Purkinje cell (primary cell): ENCODE measurements at places on chromosomes 5 and 9. TPM values are rescaled to one million over a fixed set of nuclear protein-coding genes. Genes with fewer than 3 reads are reported as not detected.

Gene LIFR
- polyA plus RNA-seq, result 8.5 and 8.8 TPM in 2 replicates

Gene PTPRD
- polyA plus RNA-seq, result 8.1 and 17.0 TPM in 2 replicates

Gene KLF9
- 31.0 and 35.3 TPM in 2 replicates for polyA plus RNA-seq

Gene NR5A1
- not detected in 2 replicates for polyA plus RNA-seq

Gene AHRR
- not detected in 2 replicates for polyA plus RNA-seq

Gene EPB41L4A
- polyA plus RNA-seq, result 0.22 and 0.92 TPM in 2 replicates

Gene SPINK4
- polyA plus RNA-seq, result not detected in 2 replicates

Gene UBAC1
- polyA plus RNA-seq, result 16.3 and 22.1 TPM in 2 replicates

Gene SLC6A18
- not detected in 2 replicates for polyA plus RNA-seq

Gene ZNF462
- 17.6 and 32.7 TPM in 2 replicates for polyA plus RNA-seq

Gene CDKN2A
- 28.8 and 60.3 TPM in 2 replicates for polyA plus RNA-seq

Gene DHFR
- polyA plus RNA-seq, result 9.2 TPM in 2 replicates

Gene FGF10
- polyA plus RNA-seq, result 0.14 TPM in 1 of 2 replicates, not detected in the other

Gene CDK9
- 4.6 and 9.2 TPM in 2 replicates for polyA plus RNA-seq

Gene PRR16
- polyA plus RNA-seq, result 0.25 TPM in 1 of 2 replicates, not detected in the other

Gene GHR
- 2.3 and 4.2 TPM in 2 replicates for polyA plus RNA-seq
